ENCODE measurements at places on chromosomes 1 and 21.
A peak's percentile ranks its signal among the peaks of the same experiment; 100 is the strongest.

DNA sequence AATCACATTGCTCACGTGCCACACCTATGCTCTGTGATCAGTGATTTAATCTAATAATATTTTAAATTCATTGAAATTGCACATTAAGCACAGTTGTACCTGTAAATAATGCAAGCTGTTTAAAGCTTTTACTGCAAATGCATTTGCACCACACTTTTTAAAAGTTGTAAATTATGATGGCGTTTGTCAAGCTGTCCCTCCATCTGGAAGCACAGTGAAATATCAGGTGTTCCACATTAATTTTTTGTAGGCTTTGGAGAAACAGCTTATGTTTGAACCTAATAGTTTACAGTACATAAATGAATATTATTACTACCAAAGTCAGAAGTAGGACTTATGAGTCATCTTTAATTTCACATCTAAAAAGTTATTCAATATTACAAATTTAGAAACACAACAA, 3.0 kb upstream of the DPYD start:
- DNase-seq, result no peak

GRCh38 chr21:28554660-28555475, 437.8 kb downstream of the LTN1 start:
- no peak for DNase-seq

DNA sequence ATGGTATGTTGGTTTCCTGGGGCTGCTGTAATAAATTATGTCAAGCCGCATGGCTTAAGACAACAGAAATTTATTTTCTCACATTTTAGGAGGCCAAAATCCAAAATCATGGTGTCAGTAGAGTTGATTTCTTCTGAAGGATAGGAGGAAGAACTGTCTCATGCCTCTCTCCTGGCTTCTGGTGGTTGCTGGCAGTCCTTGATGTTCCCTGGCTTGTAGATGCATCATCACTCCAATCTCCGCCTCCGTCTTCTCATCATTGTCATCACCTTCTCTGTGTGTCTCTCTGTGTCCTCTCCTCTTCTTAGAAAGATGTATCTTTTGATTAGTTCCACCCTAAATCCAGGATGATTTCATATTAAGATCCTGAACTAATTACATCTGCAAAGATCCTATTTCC, 124.7 kb upstream of the CTTNBP2NL start:
- no peak for DNase-seq

DNA sequence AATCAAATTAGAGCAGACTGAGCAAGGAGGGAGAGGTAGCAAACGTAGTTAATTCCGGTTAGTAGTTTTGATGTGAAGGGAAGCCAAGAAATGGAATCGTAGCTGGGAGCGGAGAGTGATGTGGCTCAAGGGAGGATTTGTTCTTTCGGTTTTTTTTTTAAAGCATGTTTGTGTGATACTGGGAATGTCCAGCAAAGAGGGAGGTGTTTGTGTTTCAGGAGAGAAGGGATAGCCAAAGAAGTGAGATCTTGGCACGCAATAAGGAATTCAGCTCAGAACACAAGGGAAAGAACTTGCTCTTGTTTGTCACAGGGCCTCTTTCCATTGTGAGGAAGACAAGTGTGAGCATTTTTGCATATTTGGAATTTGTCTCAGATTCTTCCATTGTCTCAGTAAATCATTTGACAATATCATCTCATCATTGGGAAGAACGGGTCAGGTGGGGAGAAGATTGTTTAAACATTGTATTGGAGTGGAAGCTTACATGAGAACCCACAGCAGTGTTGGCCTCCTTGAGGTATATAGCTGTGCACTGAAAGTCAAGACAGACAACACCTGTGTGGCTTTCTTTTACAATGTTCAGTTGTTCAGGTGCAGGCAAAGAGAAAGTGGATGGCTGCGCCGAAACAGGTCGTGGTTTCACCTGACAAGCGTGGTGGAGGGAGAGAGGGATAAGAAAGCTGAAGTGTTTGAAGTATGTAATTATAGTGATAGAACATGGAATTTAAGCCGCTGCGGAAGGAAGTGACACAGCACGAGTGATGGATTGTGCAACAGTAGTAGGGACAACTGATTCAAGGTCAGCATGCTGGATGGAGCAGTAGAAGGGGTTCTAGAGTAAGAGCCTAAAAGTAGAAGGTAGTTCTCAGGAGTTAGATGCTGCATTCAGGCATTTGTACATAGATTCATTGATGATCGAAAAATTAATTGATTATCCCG, 25.4 kb downstream of the FMN2 start:
- no peak for DNase-seq

DNA sequence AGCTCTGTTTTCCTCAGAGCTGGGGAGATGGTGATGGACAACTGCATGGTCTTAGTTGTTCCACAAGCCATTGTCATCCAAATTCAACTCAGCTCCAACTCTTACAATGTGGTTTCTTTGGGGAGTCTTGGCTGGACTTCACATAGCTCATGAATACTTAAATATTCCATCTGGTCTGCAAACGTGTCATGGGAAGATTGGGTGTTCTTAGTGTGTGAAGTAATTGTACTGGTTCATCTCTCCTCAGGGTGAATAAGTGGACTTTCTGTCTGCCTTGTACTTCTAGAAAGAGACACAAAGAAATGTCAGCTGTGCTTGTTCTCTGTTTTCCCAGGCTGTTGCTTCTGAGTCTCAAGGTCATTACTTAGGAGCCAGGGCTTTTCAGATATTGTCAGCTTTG, 106.6 kb downstream of the VPS13D start:
- DNase-seq, result no peak

- DNase-seq, result no peak
Observed at GRCh38 chr1:53605181-53605580, 133.8 kb downstream of the GLIS1 start.

- no peak for DNase-seq
Observed at GRCh38 chr1:210536254-210536961, 207.7 kb downstream of the HHAT start.

GRCh38 chr1:230398856-230399255, 27.3 kb downstream of the PGBD5 start:
- no peak for DNase-seq

DNA sequence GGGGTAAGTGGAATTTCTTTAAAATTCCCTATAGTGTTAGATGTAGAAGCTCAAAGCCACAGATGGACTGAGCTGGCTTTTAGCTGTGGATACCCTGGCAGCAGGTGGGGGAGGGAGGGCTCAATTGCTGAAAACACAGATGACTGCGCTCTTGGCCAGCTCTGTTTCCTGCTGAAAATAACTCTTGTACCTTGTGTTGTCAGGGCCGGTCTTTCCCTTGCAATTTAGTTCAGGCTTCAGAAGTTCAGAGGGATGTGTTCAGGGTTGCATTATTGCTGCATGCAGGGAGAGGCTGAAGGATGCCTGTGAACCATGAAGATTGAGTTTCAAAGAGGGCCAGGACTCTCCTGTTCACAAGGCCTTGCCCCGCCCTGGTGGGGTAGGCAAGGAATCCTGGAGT, 58.1 kb upstream of the GCLM start:
- peak; percentile 74 for DNase-seq

- no peak for DNase-seq
Observed at GRCh38 chr1:85317560-85317959, 41.1 kb upstream of the BCL10 start.

DNA sequence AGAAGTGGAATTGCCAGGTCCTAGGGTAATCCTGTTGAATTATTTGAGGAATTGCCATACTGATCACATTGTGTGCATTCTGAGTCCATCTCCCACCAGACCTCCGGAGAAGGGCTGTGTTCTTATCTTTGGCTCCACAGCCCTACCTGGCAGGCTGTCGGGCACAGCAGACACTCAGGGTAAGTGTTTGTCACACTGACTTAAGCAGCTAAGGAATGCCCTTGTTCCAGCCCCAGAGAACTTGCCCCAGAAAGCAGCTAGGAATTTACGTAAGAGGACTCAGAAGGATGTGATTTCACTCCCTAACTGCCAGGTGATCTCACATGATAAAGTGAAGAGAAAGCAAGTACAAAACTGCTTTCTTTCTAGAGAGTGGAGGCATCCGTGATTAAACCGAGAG, 21.0 kb downstream of the VASH2 start:
- no peak for DNase-seq

GRCh38 chr1:174258148-174258550, 98.8 kb downstream of the RABGAP1L start:
- DNase-seq, result peak; percentile 37
